ENCODE measurements at places on chromosomes 6 and 20.

GRCh38 chr6:139534472-139535115 is 160.1 kb upstream of the CITED2 start:
- no peak for DNase-seq

DNA sequence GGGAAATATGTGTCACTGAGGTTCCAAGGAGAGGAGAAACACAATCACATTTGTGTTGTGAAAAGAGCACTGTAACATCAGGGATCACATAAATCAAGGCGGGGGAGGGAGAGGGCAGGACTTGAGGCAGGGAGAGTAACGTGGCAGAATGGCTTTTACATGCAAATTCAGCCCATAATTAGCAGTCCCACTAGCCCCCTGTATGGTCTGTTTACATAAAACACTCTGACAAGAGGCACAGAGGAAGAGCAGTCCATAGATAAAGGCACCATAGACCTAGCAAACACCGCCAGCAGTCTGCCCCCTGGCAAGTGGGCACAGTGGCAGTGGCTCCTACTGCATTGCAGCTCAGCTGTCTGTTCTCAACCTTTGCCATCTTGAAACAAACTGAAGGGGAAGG is 82.7 kb downstream of the LYRM2 start:
- DNase-seq = no peak

DNA sequence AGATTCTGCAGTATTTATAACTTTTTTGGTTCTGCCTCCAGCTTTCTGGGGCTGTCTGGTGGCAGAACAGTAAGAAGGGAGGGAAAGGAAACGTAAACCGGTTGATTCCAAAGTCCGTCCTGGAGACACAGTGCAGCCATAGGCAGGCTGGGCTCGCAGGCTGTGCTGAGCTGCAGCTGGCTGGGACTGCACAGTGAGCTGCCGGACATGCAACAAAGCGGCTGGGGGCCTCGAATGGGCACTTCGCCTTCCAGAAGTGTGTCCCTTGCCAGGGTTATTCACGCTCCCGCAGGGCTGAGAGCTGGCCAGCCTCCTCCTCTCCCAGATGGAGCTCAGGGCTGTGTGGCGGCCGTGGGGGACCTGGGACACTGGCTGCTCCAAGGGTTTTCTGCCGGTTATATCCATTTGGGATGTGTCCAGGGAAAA is 78.1 kb upstream of the CD93 start:
- DNase-seq = no peak

DNA sequence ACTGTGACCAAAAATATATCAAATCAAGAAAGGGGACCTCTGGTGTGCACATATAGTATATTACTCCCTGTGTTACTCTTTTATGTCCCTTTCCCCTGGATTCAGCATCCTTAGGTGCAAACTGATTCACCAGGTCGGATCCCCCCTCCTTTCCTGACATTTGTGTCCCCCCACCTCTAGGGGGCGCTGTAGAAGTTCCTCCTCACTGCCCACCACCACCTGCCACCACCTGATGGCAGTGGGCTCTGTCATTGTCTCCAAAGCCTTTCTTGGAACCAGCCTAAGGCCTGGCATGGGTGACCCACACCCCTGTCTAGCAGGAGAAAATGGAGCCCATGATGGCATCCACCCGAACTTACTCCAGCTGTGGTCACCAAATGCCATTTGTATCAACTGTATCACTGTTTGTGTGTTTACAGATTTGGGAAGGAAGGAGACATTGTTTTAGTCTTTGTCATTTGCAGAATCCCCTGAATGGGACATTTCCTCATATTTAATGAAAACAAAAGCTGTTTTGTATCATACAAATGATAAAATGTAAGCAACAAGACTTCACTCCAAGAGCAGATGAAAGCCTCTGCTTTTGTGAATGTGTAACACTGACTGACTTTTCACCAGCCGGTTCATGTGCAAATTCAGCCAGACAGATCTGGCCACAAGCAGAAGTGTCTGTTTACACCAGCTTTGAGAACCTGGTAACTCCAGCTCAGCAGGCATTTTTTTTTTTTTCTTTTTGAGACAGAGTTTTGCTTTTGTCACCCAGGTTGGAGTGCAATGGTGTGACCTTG is 66.2 kb downstream of the ARMC2 start:
- DNase-seq = peak; percentile 65

DNA sequence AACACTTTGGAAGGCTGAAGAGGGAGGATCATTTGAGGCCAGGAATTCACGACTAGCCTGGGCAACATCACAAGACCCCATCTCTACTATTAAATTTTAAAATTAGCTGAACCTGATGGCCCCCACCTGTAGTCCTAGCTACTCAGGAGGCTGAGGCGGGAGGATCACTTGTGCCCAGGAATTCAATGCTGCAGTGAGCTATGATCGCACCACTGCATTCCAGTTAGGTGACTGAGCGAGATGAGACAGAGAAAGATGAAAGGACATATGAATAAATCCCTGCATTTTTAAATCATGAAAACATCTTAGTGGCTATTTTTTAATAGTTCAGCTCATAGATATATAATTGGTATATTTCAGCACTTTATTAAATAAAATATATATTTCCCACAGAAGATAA is 93.8 kb downstream of the GPR63 start:
- DNase-seq = no peak
